ENCODE measurements at places on chromosomes 7 and 10.

DNA sequence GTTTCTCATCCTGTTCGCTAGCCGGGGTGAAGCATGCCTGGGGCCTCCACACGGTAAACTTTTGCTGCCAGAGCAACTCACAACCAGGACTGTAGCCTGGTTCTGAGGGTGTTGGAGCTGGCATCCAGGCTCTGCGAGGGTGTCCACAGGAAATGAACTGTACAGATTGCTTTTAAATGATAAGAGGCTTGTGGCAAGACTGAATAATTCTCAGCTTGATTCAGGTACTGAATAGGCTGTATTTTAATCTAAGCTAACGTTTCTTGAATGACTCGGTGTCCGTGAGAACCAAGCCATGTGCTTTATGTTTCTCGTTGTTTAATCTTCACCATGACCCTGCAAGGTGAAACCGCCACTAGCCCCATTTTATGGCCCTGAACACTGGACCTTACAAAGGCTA, 49.3 kb downstream of the EEPD1 start:
- no peak for DNase-seq

- no peak for DNase-seq
These were observed 13.3 kb downstream of the MYO1G start for GRCh38 chr7:44965441-44965903.

GRCh38 chr7:119105381-119105780, 880.9 kb downstream of the ANKRD7 start:
- DNase-seq = no peak

DNA sequence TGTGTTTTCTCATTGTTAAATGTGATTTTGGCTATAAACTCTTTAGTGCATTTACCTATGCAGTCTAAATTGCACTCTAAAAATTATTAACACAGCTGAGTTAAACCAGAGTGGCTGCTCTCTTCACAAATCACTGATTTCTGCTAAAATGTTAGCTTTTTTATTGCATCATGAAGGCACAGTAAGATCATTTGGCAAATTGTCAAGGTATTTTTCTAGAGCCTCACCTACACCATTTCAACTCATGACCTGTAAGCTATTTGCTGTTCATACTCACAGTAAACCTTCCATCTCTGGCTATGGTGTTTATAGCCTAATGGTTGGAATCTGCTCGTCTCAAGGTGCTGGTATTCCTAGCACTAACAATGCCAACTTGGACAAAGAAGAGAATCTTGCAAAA, 25.7 kb downstream of the NDUFB2 start:
- DNase-seq = no peak

DNA sequence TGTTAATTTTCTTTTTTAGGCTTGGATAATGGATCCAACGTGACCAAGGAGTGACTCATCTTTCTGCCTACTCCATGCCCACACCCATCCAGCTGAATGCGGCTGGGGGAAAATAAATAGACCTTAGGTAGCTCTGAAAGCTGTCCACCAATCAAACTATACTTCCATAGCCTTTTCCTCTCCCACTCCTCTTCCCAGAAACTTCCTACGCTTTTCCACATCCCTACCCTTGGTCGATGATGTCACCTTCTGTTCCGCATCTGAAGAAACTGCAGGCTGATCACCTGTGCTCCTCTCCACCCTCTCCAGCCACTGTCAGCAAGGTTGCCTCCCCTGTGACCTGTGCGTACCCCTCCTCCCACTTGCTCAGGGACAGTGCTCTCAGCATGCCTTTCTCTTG, 359.8 kb upstream of the KLF6 start:
- DNase-seq = no peak

- peak; percentile 47 for DNase-seq
These were observed 26.7 kb downstream of the MICALL2 start for GRCh38 chr7:1432411-1433082.

GRCh38 chr10:94493463-94493862, 52.1 kb upstream of the HELLS start:
- no peak for DNase-seq

GRCh38 chr7:128427289-128427891, 17.6 kb upstream of the IMPDH1 start:
- no peak for DNase-seq

DNA sequence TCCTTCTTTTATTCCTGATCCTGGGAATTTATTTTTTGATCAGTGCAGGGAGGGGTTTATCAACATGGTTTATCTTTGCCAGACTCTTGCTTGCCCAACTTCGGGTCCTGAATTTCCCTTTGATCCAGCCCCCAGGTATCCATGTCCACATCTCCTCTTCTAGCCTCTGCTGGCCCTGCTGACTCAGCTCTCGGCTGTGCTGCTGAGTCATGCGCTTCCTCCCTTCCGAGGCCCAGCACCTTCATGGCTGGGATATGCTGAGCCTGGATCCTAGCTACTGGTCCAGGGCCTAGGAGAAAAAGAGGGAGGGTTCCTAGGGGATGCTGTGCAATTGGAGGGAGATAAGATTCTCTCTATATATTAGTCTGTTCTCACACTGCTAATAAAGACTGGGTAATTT, 380.7 kb upstream of the SHH start:
- no peak for DNase-seq

- no peak for DNase-seq
These were observed 24.1 kb downstream of the ZNF92 start for GRCh38 chr7:65397730-65398142.

DNA sequence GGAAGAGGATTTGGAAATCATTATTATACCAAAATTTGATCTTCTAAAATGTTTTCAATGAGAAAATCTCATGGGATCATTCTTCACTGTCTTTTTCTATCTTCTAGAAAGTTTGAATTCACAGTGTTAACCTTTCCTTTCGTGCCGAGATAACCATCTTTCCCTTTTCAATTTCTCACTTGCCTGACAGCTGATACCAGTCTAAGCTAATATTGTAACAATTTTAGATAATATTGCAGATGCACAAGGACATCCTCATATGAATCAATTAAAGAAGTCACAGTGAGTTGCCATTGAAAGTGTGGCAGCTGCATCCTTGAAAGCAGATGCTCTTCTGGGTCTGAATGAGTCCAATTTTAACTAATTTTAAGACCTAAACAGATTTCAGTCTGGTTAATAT, 139.6 kb upstream of the LRGUK start:
- no peak for DNase-seq

DNA sequence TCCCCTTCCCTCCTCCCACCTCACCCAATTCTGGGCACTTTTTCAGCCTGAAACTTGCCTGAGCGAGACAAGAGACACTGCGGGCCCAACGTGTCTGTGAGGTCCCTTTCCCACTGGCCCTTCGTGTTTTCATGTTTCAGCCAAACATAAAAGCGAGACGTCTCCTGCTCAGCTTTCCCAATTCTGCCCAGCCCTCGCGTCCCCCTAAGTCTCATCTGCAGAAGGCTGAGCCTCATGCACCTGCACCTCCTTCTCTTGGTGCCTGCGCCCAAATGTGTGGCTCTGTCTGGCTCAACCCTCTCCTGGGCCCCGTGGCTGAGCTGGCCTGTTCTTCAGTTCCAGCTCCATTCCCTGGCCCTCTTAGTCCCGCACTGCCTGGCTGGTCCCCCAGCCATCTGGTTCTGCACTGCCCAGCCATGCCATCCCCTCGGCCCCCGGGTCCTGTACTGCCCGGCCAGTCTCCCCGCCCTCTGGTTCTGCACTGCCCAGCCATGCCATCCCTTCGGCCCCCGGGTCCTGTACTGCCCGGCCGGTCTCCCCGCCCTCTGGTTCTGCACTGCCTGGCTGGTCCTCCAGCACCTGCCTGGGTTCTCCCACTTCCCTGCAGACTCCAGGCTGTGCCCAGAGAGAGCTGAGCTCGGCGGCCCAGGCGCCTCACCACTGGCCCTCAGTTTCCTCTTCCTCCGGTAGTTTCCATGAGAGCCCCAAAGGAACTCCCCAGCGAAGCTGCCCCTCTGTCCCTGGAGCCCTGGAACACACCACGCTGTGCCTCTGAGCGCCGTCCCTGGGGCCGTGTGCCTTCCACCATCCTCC, 224.1 kb downstream of the DNAJB6 start:
- DNase-seq = no peak

DNA sequence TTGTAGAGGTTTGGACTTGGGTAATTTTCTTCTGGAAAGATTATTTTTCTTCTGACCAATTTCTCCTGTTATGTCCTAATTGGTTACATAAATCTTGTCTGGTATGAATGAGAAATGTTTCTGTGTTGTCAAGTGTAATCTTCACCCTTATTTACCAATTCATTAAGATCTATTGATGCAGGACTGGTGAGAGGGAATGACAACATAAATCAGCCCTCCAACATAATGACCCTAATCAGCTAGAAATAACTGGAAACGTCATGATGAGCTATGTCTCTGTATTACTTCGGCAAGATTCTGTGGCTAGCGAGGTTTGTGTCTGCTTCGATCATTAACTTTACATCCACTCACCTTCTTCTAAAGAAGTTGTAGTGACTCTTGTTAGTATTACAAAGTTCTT, 3.5 kb downstream of the FOXP2 start:
- DNase-seq = no peak

DNA sequence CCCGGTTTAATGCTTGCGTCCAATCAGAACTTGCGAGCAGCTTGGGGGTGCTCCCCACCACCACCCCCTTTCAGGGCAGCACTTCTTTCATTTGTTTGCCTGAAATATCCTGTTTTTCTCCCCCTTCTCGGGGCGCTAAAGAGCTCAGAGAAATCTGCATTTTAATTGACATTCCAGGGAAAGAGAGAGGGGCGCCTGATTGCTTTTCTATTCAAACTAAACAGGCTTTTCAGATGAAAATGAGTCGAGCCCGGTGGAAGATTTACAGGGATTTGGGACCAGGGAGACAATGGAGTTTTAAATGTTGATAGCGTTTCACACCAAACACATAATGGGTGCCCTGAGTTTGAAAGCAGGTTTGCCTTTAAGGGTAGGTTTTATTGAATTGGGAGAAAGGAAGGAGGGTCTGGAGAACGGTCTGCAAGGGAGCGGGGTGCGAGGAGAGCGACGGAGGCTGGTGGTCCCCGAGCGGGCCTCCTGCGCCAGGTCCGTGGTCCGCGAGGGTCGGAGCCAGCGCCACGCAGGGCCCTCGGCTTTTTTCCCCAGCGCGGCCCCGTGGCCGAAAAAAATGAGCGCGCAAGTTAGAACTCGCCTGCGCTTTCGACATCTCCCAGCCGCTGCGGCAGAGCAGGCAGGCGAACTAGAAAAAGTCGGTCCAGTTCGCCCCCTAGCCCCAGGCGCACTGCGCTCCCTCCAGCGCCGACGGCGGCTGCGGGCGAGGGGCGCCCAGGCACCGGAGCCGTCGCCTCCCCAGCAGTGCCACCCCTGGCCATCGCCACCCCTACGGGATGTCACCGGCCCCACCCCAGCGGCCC, 1.3 kb downstream of the FGFR2 start:
- DNase-seq = no peak

GRCh38 chr7:84236398-84236797, 41.8 kb upstream of the SEMA3A start:
- DNase-seq = no peak

DNA sequence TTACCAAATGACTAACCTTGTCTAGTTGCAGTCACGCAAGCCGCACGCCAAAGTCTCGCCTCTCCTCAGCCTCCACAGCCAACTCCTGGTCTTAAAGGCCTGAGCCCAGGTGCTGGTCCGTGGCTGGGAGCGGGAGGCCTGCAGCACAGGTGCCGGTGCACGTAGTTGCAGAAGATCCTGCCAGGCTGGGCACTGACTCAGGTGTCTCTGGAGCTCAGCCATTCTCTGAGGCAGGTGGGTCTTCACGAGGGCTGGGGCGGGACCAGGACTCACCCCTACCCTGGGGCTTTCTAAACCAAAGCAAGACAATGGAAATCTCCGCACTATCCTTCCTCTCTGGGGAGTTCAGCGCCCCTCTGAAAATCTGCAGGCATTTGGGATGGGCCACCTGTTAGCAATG, 216.4 kb downstream of the MLLT10 start:
- DNase-seq = no peak

GRCh38 chr10:119205894-119206602, 1.3 kb upstream of the GRK5 start:
- DNase-seq = no peak

- no peak for DNase-seq
These were observed 200.6 kb downstream of the JCAD start for GRCh38 chr10:29858702-29859267.

DNA sequence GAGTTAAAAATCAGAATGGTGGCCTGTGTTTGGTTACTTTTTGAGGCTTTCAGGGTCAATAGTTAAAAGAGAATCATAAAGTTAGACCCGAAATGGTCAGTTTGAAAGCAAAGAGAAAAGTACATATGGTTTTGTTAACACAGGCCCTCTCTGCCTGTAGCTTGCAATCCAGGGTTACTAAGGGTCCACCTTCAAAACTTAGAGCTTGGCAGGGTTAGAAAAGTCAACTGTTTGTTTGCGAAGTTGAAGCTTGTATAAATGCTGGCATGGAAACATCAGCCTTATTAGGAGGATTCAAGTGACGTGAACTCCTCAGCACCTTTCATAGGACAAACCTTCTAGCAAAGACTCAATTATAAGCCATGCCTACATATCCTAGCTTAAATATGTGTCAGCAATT, 196.3 kb upstream of the SEMA3A start:
- DNase-seq = no peak

GRCh38 chr7:50308203-50308531, 3.7 kb downstream of the IKZF1 start:
- DNase-seq = no peak

DNA sequence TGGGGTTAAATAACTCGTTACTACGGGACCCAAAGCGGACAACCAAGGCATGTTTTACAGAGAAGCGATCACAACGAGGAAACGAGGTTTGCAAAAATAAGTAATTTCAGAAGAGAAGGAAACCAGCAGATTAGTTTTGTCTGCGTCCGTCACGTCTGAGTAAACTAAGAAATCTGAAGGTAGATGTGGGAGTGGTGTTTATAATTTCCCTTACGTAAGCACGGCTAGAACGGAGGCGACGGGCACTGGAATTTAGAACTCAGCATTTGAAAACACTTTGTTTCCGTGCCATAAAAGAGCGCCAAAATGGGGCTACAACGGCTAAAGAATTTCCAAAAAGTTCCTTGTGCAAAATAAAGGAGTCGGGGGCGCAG, 718 bp upstream of the UMAD1 start:
- peak; percentile 14 for DNase-seq

DNA sequence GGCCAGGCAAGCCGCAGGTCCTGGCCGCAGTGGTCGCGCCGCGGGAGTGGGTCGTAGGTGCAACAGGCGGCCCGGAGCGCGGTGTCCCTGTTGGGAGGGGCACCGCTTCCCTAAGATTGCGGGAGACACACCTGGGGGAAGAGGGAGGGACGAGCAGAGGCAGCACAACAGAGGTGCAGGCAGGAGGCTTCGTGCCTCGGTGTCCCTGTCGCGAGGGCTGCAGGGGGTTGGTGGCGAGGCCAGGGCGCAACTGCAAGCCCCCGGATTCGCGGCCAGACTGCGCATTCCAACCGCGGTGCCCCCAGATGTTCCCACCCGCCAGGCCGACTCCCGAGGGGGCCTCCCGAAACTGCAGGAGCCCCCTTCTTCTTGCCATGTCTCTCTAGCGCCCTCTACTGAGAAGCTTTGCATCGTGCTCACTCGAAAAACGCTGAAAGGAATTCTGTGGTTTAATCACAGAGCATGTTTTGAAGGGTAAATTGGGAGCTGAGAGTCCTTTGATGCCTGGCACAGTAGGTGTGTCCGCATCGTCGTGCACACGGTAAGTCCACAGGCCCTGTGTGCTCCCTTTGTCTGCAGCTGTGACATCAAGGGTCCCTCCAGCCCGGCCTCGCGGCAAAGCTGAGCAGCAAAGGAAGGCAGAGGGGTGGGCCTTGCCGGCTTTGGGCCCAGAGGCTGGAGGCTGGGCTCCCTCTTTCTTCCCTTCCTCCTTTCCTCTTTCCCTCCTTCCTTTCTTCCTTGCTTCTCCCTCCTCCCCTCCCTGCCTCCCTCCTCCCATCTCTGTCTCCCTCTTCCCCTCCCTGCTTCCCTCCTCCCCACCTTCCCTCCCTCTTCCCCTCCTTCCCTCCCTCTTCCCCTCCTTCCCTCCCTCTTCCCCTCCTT, 6.2 kb upstream of the MBL2 start:
- no peak for DNase-seq
